ENCODE measurements at places on chromosomes 4 and X.

DNA sequence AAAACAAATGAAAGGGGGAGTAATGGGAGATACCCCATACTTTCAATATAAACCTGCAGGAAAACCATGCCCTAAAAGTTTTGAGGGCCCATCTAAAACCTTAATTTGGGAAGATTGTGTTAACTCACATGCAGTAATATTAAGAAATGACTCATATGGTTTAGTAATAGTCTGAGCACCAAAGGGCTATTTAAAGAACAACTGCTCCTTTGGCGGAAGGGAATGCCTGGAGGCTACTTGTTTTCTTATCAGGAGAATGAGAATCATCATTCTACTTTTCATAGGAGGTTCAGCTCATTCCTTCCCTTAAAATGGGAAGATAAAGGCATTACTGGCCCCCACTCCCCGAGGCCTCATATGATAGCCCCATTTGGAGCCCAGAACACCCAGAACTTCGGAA is 47.6 kb downstream of the SPIN3 start:
- DNase-seq: no peak

GRCh38 chr4:1598206-1599025 is 85.7 kb downstream of the FAM53A start:
- DNase-seq: no peak

GRCh38 chrX:119757979-119758730 is at the start of gene SOWAHD:
TSS of gene SOWAHD (plus strand) at chrX:119758588. CDS start at chrX:119758668, 80 bp downstream.
- no peak for DNase-seq

DNA sequence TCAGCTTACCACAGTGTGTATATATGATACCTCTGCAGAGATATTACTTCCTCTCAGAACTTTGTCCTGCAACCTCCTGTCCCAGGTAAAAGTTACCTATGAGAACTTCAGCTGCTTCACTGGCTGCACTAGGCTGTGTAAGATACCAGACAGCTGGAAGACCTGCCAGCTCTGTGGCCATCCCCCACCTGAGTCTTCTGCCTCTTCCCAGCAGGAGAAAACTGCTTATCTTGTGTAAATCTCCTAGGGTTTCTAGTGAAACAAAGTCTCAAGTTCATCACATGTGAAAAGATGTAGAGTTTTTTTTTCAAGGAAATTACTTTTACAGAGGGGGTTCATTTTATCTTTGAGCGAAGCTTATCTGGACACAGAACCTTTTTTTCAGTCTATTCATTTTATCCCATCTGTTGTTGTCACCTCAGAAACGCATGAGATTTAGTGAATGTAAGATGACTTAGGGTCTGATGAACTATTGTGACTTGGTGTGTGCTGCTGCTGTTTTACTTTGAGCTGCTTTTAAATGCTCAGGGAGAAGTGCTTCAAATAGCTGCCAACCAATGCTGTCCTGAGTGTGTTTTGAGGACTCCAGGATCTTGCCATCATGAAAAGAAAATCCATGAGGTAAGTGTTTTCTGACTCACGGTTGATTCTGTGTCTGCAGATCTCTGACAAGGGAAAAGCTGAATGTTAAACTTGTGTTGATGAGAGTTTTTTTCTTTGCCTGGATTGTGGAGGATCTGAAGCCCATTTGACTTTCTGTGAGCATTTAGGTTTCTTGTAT is 187.8 kb downstream of the FRAS1 start:
- no peak for DNase-seq

DNA sequence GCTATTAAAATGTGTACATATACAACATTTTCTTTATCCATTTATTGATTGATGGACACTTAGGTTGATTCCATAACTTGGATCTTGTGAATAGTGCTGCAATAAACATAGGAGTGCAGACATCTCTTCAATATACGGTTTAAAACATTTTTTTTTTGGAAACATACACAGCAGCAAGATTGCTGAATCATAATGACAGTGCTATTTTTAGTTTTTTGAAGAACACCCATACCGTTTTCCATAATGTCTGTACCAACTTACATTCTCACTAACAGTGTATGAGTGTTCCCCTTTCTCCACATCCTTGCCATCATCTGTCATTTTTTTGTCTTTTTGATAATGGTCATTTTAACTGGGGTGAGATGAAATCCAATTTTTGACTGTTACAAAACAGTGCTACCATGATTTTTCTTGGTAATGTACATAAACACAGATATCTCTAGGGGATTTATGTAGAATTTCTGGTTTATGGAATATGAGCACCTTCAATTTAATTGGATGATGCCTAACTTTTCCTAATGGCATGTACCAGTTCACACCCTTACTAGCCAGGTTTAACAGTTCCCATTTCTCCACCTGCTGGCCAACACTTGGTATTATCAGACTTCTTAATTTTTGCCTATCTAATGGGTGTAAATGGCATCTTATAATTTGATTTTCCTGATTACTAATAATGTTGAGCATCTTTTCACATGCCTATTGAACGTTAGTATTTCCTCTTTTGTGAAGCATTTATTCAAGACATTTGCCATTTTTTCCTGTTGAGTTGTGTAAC is 21.0 kb upstream of the TMSB15B start:
- no peak for DNase-seq

- DNase-seq: no peak
These were observed 53.0 kb upstream of the PROM1 start for GRCh38 chr4:16136827-16137226.

- no peak for DNase-seq
These were observed 1.3 kb downstream of the RHOH start for GRCh38 chr4:40197879-40198689.

- no peak for DNase-seq
These were observed 174.7 kb upstream of the GPRIN3 start for GRCh38 chr4:89482251-89482650.

DNA sequence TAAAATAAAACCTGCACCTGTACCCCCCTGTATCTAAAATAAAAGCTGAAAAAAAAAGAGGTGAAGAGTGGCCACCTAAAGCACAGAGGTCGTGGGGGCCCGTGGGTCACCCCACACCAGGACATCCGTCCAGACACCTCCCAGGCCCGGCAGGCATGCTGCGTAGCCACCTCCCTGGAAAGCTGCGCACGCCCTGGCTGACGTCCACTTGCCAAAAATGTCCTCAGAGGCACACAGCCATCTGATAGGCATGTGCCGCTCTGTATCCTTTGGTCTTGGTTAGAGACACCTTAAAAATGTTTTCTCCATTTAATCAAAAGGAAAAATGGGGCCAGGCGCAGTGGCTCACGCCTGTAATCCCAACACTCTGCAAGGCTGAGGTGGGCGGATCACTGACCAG is 17.7 kb downstream of the FAM53A start:
- no peak for DNase-seq

DNA sequence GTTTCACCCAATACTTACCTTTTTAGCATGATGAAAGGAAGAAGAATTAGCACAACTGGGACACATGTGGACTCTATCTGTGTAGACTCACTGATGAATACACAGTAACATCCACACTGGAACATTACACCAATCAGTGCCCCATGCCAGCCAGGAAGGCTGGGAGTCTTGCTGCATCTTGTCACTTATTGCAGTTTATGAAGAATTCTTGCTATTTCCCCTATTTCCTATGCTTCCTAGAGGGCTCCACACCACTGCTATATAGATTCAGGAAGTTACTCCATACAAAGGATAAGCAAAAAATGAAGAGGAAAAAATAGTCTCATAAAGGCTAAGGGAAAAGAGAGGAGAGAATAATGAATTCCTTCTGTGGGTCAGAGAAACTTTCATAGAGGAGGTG is 201.0 kb downstream of the CAMK2D start:
- no peak for DNase-seq

DNA sequence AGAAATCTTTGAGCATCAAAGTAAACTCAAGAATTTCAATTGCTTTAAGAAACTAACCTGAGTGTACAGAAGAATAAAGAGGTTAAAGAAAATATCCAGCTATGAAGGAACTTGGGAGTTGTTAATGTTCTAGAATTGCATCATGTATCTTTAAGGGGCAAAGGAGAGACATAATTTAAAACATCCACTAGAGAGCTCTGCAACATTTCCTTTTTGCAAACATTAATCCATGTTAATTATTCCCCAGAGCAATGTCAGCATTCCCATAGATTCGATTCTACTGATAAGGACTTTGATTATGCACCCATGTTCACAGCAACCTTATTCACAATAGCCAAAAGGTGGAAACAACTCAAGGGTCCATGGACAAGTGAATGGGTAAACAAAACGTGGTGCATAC is 80.2 kb upstream of the SORBS2 start:
- no peak for DNase-seq

- no peak for DNase-seq
These were observed 36.4 kb upstream of the ADH4 start for GRCh38 chr4:99180382-99181070.

DNA sequence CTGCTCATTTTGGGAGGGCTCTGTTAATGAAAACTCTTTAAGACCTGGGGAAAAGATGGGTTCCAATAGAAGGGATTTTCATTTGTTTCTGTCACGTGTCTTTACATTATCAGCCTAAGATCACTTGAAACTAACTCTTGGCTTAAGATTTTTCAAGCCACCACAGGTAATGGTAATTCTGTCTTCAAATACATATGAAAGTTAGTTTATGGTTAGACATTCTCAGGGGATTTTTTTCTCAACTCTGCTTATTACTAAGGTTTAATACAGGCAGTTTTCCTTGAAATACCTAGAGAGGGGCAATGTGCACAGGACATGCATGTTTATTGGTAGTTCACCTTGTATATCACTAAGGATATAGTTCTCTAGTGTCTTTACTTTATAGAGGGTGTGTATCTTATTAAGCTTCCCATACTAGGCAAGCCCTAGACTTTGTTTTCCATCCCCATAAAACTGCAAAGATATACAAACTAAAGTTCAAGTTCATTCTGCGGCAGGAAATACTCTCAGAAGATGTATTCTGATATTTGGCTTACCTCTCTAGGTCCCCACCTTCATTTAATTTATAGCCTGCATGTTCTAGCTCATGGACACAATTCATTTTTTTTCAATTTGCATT is 38.2 kb upstream of the MYOZ2 start:
- DNase-seq: no peak

DNA sequence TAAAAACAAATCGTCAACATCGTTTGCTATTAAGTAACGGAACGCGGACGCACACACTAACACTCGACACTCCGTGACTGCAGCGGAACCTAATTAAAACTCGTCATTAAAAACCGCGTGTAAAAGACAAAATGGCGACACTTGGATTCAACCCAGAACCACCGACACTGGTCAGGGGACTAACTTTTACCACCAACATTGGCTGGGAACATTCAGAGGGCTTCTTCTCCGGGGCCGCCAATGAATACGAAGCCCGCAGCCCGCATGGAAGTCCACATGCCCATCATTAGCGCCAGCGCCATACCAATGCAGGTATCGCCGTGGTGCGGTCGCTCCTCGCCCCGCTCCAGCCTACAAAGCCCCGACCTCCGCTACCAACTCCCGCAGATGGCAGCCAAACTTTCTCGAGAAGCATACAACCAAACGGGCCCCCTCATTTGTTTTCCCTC is 498 bp downstream of the RBMX start:
- DNase-seq: peak; percentile 0

GRCh38 chr4:84110040-84110439 is 389.1 kb downstream of the NKX6-1 start:
- DNase-seq: no peak

- DNase-seq: no peak
These were observed 1.3 kb upstream of the ING2 start for GRCh38 chr4:183503497-183504063.

DNA sequence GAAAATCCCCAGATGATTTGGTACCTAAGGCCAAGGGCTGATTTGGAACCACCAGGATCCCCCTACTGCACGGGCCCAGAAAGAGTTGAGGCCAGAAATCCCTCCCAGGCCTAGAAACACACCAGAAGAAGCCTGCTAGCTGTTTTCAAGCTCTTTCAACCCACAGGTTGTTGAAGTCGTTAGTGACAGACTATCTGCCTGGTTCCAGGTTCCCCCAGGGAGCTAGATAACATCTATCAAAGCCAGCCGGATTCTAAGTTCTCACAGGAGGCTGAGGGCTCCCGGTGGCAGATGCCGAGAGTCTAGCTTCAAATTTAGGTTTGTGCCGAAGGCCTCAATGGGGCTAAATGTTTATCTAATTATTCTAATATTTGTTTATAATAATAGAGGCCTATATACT is 132.0 kb upstream of the ATP6AP2 start:
- DNase-seq: no peak

GRCh38 chr4:99755223-99755944 is 61.2 kb upstream of the DAPP1 start:
- DNase-seq: no peak

GRCh38 chrX:152637649-152638442 is at the start of gene GABRQ:
TSS of gene GABRQ (plus strand) at chrX:152637895. CDS start at chrX:152638203, 308 bp downstream.
- DNase-seq: no peak

GRCh38 chr4:122046255-122046654 is 94.4 kb upstream of the TRPC3 start:
- no peak for DNase-seq

DNA sequence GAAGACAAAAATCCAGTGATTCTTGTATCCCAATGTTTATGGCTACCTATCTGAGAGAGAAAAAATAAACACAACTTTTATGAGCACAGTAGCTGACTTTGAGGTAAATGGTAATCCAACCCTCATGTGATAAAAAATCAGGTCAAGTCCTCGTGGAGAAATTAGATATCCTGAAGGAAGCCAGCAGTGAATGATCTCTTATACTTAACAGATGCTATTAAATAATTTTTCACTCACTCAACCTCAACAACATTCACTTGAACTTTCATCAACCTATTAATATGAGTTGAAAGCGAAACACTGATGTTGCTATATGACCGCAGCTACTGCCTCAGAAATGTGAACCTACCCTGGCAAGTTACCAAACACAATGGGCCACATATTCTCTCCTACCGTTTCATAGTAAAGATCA is 105.4 kb downstream of the GPC3 start:
- no peak for DNase-seq

- no peak for DNase-seq
These were observed 392.3 kb downstream of the ARHGAP24 start for GRCh38 chr4:85867271-85867670.

DNA sequence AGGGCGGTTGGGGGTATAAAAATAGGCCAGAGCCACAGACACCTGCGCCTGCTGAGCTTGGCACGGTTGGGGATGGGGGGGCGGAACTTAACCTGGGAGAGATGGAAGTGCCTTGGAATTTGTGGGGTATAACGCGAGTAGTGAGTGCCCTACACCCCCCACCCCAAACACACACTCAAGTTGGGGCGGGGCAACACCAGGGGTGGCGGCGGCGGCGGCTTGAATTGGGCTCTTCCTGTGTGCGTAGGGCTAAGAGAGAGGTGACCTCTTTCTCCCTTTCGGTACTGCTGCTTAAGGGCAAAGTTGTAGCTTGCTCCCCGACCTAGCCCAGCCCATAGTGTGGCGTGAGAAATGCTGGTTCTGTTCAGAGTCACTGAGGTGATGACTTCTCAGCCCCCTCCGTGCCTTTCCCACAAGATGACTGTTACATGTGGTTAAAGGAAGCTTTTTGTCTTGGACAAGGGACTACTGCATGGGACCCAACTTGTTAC is 839 bp downstream of the STK26 start:
- peak; percentile 9 for DNase-seq

DNA sequence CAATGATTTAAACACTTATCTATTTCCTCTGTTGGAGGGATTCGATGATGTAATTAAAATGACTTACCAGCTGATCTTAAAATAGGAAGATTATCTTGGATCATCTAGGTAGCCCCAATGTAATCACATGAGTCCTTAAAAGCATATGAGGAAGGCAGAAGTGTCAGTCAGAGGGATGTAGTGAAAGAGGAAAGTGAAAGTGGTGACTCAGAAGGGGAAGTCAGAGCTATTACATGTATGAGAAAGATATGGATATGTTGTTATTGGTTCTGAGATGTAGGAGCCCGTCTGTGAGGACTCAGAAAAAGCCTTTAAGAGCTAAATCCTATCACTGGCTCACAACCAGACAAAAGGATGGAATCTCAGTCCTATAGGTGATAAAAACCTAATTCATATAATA is 456.4 kb downstream of the DACH2 start:
- no peak for DNase-seq

Measured in stimulated activated CD8-positive, alpha-beta memory T cell treated with anti-CD3 and anti-CD28 coated beads, Interleukin-2, amount 100 ng/mL, for 1 hour (primary cell).